Memory B cell (primary cell): ENCODE measurements at places on chromosomes 1 and 21.

- DNase-seq: no peak
These were observed 13.6 kb downstream of the CSTB start for GRCh38 chr21:43762303-43763128.

DNA sequence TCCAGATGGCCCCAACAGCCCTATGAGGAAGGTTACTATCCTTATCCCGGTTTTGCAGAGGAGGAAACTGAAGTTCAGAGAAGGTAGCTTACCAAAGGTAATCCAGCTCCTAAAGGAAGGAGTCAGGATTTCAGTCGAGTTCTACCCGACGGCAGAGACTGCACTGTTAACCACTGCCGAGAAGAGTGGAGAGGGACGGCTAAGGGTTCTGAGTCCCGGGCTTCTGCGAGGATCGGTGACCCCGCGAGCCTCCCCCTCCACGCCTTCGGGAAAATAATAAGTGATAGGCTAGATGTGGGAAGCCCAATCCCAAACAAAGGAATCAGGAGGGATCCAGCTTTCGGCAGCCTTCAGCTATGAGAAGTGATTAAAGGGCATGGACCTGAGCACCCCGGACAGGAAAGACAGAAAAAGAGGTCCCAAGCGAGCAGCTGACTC is 587 bp downstream of the TMEM53 start:
- DNase-seq: no peak

DNA sequence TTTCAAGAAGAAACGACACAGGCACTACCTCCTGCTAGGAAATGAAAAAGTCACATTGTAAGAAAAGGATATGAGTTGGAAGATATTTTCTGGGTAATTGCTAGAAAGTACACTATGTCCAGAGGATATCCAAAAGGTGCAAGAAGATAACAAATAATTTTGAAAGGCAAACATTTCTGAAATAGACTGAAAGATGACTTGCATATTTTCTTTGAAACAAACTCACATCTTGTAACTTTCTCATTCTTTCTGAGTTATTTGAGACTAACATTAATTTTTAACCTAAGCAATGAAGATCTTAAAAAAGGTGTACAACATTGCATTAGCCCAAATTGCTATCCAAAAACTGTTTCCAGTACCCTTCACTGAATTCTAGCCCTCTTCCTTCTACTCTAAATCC is 79.6 kb upstream of the KCTD3 start:
- DNase-seq: no peak

GRCh38 chr1:204997591-204998355 is 45.2 kb upstream of the CNTN2 start:
- no peak for DNase-seq

DNA sequence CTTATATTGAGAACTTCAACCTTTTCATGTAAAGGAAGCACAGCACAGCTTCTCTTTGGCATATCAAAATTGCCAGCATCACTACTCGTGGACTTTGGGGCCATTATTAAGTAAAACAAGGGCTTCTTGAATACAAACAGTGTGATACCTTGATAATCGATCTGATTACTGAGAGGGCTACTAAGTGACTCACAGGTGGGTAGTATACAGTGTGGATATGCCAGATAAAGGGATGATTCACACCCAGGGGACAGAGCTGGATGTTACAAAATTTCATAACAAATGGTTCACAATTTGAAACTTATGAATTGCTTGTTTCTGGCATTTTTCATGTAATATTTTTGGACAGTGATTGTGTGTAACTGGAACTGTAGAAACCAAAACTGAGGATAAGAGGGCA is 15.4 kb downstream of the HDAC1 start:
- no peak for DNase-seq
